ENCODE measurements at places on chromosomes 11 and 22.

- DNase-seq: peak; percentile 58
These were observed 25.7 kb downstream of the DRD4 start for GRCh38 chr11:662689-663274.

- peak; percentile 92 for DNase-seq
These were observed 10.9 kb downstream of the ACO2 start for GRCh38 chr22:41479671-41480396.

GRCh38 chr11:78967811-78968210 is 393.1 kb upstream of the NARS2 start:
- DNase-seq: no peak

DNA sequence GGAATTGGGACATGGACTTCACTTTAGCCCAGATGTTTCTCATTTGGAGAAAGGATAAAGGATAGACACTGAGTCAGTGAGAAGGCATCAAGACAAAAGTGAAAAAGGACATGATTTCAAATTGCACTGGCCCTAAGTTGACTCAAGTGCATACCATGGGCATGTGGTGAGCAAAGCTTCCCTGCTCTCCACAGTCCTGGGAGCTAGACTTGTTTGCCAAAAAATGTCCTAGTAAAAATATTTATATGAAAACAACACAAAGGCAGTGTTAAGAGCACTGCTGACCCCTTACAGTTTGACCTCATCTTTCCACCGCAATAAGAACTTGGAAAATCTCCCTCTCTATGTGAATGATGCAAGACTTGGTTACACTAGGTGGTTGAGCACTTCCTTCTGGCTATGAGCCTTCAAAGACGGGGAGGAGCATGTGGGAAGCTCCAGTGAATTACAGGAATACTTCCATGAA is 46.5 kb upstream of the FIBIN start:
- peak; percentile 100 for DNase-seq

- no peak for DNase-seq
These were observed 61.1 kb downstream of the WT1 start for GRCh38 chr11:32374261-32374711.

DNA sequence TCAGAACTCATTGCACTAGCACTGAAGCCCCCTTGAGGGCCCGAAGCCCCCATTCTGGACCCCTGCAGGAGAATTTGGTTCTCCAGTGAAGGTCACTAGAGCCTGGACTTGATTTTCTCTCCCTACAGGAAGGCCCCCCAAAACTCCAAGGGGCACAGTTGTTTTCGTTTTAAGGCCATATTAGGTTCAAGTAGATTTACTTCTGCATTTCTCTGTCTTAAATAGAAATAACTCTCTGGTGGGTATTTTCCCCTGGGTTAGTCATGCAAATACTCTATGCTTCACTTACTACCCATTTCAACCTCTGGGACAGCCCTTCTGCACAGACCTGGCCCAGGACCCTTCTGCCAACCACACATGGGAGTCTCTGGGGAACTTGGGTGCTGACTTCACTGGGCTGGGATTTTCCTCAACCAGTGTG is 41.6 kb downstream of the WEE1 start:
- DNase-seq: no peak

DNA sequence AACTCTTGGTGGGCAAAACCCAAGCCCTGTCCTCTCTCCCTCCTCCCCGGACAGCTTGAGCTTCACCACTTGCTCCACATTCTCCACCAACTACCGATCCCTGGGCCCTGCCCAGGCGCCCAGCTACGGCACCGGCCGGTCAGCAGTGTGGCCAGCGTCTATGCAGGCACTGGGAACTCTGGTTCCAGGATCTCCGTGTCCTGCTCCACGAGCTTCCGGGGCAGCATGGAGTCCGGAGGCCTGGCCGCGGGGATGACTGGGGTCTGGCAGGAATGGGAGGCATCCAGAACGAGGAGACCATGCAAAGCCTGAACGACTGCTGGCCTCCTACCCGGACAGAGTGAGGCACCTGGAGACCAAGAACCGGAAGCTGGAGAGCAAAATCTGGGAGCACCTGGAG is 68.9 kb upstream of the RTL6 start:
- DNase-seq: no peak

- no peak for DNase-seq
These were observed 104.1 kb downstream of the NCAM1 start for GRCh38 chr11:113065330-113065729.

GRCh38 chr11:36091256-36091811 is 147.5 kb downstream of the LDLRAD3 start:
- peak; percentile 86 for DNase-seq

- no peak for DNase-seq
These were observed 2.2 kb upstream of the SIGIRR start for GRCh38 chr11:416757-417621.

DNA sequence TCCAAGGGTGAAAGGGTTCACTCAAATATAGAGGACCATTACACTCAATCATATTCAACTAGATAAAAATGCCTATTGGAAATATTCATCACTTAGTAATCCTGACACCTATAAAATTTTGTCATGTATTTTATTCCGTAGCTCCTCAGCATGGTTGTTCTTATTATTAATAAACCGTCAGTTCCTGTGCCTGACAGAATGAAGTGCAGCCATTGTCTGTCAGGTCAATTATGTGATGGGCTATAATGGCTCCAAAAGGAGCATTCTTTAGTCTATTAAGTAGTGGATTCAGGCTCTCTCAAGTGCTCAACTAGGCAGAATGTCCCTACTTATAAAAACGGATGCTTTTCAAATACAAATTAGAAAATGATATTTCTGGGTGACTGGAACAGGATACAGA is 916.1 kb upstream of the ANO3 start:
- DNase-seq: no peak

- DNase-seq: peak; percentile 41
These were observed 497 bp upstream of the SYT12 start for GRCh38 chr11:67022341-67022933.

Data from astrocyte of the spinal cord (primary cell).